CD8-positive, alpha-beta T cell (primary cell): ENCODE measurements at places on chromosomes 3 and 15.
A peak's percentile ranks its signal among the peaks of the same experiment; 100 is the strongest.

GRCh38 chr15:68314563-68314962 lies 37.0 kb downstream of the FEM1B start:
- no peak for DNase-seq

- no peak for DNase-seq
Observed at GRCh38 chr3:38140326-38141172, 2.1 kb downstream of the MYD88 start.

DNA sequence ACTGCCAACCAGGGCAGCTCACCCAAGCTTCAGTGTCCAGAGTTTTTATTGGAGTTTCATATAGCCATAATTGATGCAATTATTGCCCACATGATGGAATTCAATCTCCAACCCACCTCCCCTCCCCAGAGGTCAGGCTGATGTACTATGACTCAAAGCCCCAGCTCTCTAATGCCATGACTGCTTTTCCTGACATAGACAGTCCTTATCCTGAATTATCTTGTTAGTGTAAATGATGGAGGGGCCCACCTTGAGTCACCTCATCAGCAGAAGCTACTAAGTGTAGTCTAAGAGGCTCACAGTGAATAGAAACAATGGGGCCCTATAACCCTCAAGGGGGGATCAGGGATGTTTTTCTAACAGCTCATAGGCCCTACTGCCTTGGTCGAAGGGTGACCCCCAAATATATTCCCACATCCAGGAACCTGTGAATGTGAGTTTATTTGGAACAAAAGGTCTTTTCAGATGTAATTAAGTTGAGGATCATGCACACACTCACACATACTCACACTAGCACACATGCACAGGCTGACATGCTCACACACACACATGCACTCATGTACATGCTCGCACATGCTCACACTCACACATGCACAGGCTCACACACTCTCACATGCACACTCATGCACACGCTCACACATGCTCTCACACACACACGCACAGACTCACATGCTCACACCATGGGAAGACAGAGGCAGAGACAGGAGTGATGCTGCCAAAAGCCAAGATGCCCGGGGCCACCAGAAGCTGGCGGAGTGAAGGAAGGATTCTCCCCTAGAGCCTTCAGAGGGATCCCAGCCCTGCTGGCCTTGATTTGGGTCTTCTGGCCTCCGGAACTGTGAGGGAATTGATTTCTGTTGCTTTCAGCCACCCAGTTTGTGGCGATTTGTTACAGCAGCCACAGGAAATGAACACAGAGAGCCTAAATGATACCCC lies 131.2 kb upstream of the SMAD3 start:
- no peak for DNase-seq

DNA sequence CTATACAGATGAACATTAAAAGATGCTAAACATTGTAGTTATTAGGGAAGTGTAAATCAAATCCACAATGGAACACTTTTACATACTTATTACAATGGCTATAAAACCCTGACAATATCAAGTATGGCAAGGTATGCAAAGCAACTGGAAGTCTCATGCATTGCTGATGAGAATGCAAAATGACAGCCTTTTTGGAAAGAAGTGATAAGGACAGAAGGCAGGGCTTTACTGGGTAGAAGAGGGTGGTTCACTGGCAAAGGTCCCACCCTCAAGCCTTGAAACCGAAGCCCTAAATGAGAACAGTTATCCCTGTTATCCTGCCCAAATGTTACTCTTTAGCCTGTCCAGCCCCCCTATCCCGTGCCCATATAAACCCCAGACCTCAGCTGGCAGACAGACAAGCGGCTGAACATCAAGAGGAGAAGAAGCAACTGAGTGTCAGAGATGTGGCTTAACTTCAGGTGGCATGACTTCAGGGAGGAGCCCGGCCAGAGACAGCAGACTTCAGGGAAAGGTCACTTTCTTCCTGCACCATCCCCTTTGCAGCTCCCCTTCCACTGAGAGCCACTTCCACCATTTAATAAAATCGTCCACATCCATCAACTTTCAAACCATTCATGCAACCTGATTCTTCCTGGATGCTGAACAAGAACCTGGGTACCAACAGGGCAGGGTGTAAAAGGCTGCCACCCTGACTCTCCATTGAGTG lies 732 bp upstream of the GCSAM start:
- no peak for DNase-seq

DNA sequence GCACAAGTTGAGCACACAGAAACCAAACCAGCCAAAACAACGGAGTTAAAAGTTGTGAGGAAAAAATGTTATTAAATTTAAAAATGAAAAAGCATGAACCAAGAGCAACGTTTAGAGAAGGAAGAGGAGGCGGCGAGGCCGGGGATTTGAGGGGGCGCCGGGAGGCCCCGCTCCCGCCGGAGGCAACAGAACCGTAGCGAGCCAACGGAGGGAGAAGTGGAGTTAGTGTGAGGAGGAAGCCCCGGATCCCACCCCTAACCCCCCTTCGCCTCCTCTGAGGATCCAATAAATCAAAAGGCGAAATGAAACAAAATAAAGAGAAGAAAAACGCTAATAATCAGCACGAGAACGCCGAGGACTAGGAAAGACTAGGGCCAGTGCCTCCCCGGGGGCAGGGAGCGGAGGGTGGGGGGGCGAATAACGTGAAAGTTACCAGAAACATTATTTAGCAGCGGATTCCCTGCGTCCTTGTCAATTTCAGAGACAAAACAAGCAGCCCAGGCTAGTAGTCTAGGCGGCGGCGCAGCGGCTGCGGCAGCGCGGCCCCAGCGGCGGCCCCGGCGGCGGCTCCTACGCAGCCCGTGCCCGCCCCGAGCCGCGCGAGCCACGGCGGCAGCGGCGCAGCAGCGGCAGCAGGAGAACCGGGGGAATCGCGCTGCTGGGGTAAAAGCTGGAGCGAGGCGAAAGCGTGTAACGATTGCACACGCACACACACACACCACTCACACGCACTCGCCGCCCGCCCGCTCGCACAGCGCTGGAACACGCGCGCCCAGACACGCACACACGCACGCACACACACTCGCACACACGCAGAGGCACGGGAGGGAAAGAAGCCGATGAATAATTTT lies 1.7 kb downstream of the MEIS2 start:
- no peak for DNase-seq

DNA sequence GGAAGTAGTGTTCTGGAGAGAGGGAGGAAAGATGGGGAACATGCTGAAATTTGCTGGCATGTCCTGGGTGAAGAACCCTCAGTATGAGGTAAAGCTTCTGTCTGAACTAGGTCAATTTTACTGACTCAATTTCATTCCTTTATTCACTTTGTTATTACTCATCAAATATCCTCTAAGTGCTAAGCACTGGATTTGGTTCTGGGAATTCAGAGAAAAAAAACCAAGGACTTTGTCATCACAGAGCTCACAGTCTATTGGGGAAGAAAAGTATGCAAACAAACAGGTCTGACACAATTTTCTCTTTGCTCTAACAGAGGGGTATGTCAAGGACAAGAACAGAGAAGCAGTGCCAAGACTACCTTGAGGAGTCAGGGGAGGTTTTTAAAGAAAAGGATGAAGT lies 68.0 kb downstream of the TFG start:
- no peak for DNase-seq

DNA sequence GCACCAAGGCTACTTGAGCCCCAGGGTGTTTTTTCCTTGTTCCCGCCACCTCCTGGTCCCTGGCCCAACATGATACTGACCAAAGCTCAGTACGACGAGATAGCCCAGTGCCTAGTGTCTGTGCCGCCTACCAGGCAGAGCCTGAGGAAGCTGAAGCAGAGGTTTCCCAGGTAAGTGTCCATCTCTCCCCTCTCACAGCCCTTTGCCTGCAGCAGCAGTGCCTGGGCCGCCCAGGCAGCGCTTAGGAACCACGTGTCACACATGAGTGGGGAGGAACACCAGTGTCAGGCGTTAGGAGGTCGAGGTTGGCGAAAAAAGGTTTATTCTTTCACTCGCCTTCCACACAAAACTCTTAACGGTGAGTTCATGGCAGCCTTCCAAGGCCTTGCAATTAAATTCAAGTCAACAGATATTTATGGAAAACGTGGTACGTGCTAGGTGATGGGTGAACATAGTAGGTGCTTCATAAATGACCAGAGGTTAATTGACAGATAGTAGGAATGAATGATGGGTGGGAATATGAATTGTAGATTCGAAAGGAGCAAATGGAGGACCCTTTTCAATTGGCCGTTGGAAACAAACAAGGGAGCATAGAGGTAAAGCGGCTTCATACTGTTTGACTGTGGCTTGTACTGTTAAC lies 486 bp downstream of the CDIN1 start:
- DNase-seq, result peak; percentile 1

GRCh38 chr3:12948891-12949711 lies 107.7 kb upstream of the RPL32 start:
- DNase-seq, result no peak

- DNase-seq, result no peak
Observed at GRCh38 chr3:4478261-4478660, 11.2 kb upstream of the SUMF1 start.

- no peak for DNase-seq
Observed at GRCh38 chr15:100737214-100737613, 134.8 kb downstream of the ASB7 start.

- peak; percentile 13 for DNase-seq
Observed at GRCh38 chr15:23565395-23566070, at the start of gene MKRN3. TSS of gene MKRN3 (plus strand) at chr15:23565674. CDS start at chr15:23565783, 109 bp downstream.

- DNase-seq, result no peak
Observed at GRCh38 chr3:28019740-28020139, 221.7 kb upstream of the CMC1 start.

DNA sequence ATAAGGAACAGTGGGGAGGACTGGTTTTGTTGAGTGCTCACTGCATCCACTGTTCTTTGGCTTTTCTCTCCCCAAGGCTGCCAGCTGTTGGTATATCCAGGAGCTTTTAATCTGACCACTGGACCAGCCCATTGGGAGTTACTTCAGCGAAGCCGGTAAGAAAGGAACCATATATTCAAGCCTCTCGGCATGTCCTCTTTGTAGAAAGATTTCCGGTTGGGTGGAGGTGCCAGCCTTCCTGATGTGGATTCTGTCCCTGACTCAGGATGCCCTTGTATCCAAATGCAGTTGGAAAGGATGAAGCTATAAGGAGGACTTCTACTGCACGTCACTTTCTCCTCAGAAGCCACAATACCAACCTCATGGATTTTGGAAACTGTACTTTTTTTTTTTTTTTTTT lies 14.2 kb downstream of the NIT2 start:
- DNase-seq, result no peak
